HFF-Myc (cell line): ENCODE measurements at places on chromosomes 6 and 20.

- no peak for DNase-seq
These were observed 261.2 kb upstream of the MARCKS start for GRCh38 chr6:113595911-113596376.

GRCh38 chr20:39049148-39049547 lies 87.0 kb downstream of the DHX35 start:
- DNase-seq, result no peak

- DNase-seq, result no peak
These were observed 180.3 kb downstream of the CDH26 start for GRCh38 chr20:60138256-60139220.

- DNase-seq, result no peak
These were observed 49.9 kb downstream of the TGM2 start for GRCh38 chr20:38115205-38115604.

- DNase-seq, result no peak
These were observed 590 bp downstream of the C20orf204 start for GRCh38 chr20:64036346-64037198.

- no peak for DNase-seq
These were observed 194.4 kb downstream of the TMEM200A start for GRCh38 chr6:130560231-130560630.

DNA sequence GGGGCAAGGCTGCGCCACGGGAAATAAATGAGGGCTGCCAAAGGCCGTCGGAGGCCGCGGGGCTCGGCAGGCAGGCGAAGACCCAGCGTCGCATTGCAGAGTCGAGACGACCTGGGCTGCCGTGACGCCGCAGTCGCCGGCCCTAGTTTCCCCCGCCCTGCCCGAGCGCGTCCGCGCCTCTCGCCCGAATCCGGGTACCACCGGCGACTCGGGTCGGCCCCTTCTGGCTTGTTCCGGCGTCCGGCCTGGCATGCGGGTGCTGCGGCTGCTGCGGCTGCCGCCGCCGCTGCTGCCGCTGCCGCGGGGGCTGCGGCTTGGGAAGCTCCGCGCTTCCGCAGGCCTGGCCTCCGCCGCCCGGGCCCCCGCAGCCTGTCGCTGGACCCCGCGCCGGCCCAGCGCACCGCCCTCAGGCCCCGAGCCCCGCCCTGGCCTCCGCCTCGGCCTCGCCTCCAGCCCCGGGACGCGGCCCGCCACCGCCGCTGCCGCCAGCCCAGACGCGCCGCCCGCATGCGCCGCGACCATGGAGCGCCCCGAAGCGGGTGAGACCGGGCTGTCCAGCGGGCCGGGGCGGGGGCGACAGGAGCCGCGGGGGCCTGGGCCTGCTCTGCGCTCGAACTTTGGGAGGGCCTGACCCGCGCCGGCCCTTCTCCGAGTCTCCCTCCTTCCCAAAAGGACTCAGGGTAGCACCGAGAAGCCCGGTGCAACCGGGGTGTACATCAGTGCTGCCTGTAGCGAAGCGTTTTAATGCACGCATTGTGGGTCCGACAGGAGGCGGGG lies at the start of gene AKAP7:
TSS of gene AKAP7 (plus strand) at position 224 of the 777 bp plus-strand sequence. CDS start at position 521, 297 bp downstream.
- DNase-seq, result no peak

DNA sequence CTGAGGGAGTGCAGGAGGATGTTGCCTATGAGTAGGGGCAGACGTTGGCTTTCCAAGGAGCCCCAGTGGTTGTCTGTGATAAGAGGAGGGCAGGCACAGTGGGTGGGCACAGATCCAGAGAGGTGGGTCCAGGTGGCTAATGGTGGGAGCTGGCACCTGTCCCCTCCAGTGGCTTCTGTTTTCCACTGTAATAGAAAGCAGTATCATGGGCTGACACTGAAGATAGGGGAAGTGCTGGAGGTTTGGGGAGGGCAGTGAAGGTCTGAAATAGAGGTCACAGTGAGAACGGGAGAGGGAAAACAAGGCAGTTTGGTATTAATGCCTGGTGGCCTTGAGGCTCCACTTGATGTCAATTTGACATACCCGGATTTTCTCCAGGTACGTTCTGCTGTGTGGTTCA lies 10.5 kb upstream of the TXNDC5 start:
- DNase-seq, result no peak

GRCh38 chr6:44304282-44305199 lies 8.6 kb downstream of the AARS2 start:
- no peak for DNase-seq

GRCh38 chr6:21808551-21809242 lies 215.1 kb downstream of the SOX4 start:
- no peak for DNase-seq

- DNase-seq, result no peak
These were observed 15.2 kb downstream of the APMAP start for GRCh38 chr20:24977336-24977735.

DNA sequence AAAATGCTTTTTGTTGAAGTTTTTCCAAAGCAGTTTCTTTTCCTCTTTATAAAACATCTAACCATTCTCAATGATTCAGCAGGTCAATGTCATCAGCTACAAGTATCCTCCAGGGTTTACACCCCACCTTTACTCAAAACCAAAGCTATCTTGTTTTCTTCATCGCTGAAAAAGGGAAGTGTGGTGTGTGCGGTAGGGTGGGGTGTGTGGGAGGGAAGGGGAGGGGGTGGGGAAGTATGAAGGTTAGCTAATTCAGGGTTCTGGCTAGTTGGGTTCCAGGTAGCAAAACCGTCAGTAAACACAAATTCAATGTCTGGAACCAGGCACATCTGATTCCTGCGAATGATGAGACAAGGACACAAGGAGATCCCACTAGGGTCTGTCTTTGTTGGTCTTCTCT lies 189.6 kb downstream of the GJA10 start:
- DNase-seq, result no peak

DNA sequence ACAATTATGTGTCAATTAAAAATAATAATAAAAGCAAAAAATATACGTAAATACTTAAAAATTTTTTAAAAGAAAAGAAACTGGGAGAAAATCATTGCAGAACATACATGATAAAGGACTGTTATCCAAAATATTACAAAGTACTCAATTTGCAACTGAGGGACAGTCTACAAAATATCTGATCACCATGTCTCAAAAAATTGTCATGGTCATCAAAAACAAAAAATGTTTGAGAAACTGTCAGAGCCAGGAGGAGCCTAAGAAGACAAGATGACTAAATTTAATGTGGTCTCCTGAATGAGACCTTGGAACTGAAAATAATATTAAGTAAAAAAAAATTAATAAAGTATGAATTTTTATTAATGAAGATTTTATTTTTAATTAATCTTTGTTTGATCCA lies 43.5 kb downstream of the DTNBP1 start:
- no peak for DNase-seq

- DNase-seq, result peak; percentile 81
These were observed 69.8 kb upstream of the TINAG start for GRCh38 chr6:54238396-54238795.

DNA sequence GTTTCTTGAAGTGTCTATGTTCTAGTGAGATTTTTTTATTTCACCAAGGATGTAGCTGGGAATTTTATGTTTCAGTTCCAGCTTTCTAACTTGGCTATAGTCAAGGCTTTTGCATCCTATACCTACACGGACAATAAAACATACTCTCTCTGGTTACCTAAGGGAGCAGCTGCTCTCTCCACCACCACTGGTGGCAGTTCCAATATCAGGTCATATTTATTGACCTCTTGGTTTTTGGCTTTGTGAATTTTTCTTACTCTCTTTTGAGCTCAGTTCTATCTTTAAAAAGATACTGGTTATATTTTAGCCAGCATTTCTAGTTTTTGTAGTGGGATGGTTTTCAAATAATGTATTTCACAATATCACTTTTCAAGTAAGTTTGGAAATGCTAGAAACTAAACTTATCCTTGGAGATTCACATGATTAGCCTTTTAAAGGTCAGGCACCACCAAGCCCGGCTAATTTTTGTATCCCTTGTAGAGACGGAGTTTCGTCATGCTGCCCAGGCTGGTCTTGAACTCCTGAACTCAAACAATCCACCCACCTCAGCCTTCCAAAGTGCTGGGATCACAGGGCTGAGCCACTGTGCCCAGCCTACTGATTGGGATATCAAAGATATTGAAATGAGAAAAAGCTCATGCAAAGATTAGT lies 34.7 kb upstream of the HAO1 start:
- DNase-seq, result no peak

- no peak for DNase-seq
These were observed 37.2 kb downstream of the SEL1L2 start for GRCh38 chr20:13953227-13953626.

DNA sequence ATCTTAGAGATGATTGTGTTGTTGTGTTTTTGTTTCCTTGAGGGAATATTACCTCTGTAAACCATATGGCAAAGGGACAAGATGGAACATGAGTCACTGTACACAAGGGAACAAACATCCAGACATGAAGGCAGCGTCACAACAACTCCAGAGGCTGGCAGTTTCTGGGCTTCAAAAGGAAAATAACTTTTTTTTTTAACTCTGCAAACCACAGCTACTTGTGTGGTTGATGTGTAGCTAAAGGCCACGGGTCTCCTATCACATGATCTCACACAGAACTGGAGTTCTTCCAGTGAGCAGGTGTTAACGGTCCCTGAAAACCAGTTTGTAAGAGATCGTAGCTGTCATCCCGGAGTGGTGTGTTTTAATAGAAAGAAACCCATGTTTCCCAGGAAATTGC lies 33.2 kb upstream of the HBS1L start:
- no peak for DNase-seq

DNA sequence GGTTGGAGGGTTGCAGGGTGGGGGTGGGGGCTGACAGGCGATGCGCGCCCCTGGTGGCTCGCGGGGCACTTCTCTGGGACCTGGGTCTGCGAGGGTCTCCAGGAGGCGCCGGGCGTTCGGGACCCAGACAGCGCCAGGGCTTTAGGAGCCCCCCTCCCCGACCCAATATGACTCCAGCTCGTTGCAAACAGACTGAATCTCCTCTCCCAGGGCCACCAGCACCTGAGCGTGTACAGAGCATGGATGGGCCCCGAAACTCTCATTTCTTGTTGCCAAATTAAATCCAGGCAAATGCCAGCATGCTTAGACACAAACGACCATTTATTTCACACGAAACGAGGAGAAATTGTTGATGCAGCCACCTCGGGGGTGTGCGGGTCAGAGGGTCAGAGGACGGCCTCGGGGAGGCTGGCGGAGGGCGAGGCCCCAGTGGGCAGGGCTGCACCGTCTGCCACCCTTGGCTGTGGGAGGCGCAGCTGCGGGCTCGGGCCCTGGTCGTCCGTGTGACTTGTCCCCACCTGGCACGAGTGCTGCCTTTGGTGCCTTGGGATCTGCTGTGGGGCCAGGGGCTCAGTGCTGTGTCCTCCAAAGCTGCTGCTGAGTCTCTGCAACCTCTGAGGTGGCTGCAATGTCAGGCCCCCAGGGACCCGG lies 20.9 kb upstream of the GATA5 start:
- no peak for DNase-seq

GRCh38 chr6:26206868-26207801 lies 119.9 kb downstream of the HFE start:
- no peak for DNase-seq

DNA sequence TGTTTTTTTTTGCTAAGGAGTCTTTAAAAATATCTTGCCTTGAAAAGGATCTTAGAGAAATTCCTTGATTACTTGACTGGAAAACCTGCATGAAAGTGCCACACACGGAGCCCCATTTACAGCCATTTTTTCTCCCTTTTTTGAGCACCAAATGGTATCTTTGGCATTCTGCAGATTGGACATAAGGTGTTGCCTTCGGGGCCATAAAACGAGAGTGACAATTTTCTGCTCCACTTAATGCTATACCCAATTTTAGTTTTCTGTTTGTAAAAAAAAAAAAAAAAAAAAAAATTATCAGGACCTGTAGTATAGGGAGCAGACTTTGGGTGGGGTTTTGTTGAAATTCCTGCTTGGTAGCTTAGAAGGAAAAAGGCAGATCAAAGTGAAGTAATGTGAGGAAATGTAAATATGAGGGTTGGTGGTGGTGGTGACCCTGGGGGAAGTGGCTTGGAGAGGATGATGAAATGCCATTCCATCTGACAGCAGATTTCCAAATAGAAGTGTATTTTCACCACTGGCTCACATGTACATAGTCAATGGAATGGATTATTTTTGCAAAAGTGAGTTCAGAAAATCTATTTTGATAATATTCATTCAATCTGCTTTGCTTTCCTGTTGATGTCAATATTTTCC lies 212.1 kb upstream of the SOX4 start:
- DNase-seq, result no peak

GRCh38 chr20:47481330-47482216 lies 20.1 kb upstream of the NCOA3 start:
- DNase-seq, result no peak

- DNase-seq, result no peak
These were observed 57.5 kb downstream of the HIVEP2 start for GRCh38 chr6:142887517-142887916.

GRCh38 chr6:79676785-79677736 lies 45.9 kb downstream of the SH3BGRL2 start:
- no peak for DNase-seq

- no peak for DNase-seq
These were observed 414.5 kb upstream of the HSF2 start for GRCh38 chr6:121984956-121985355.

GRCh38 chr6:35177157-35177556 lies 36.0 kb upstream of the TCP11 start:
- no peak for DNase-seq

DNA sequence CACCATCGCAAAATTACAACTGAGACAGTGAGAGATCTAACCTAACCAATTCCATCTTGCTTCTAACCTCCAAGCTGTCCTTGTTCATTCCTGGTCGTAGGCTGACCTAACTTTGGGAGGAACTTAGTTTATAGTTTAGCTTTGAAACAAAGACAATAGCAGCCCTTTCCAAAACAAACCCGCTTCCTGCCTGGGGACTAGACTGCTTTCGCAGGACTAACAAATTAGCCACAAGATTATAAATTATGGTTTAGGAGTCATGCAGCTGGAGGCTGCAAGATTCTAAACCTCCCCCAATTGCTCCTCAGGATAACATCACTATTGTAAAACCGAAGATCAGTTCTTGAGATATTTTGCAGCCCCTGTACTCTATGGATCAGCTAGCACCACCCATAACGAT lies 63.2 kb downstream of the TRIM27 start:
- DNase-seq, result no peak

GRCh38 chr6:8066108-8066507 lies 1.9 kb upstream of the BLOC1S5 start:
- DNase-seq, result no peak

- DNase-seq, result no peak
These were observed 56.0 kb upstream of the TAB2 start for GRCh38 chr6:149261364-149262040.

GRCh38 chr6:14231501-14232280 lies 114.1 kb downstream of the CD83 start:
- DNase-seq, result no peak

DNA sequence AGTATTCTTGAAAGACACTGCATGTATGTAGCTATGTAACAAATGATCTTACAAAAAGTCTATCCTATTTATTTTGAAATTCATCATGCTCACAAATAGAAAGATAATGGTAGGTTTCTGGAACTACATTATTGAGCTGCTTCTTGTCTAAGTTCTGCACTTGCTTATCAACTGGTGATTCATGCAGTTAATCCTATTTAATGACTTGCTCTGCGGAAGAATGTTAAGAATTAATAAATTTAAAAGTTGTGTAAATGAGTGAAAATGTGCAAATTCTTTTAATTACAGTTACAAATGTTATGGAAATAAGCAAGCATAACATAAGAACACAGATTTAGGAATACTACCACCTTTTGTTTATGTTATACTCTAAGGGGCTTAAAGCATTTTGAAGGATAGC lies 67.1 kb upstream of the MCM9 start:
- DNase-seq, result no peak
